ENCODE measurements at places on chromosomes 1 and 21.

GRCh38 chr1:174744886-174745285, 254.9 kb upstream of the CACYBP start:
- DNase-seq: no peak

DNA sequence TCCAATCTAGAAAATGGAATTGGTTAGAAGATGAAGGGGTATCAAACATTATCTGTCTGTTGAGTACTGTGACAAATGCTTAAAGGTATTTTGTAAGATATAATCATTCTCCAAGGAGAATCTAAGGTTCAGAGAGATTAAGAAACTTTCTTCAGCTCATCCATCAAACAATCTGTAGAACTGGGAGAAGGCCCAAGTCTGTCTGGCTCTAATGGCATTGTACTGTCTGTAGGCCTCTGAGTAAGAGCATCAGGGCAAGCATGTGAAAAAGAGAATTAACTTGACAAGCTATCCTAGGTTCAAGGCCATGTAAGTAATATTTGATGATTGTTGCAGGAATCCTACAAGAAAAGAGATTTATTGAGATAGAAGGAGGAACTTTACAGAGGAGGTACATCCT, 5.3 kb upstream of the FGGY start:
- no peak for DNase-seq

DNA sequence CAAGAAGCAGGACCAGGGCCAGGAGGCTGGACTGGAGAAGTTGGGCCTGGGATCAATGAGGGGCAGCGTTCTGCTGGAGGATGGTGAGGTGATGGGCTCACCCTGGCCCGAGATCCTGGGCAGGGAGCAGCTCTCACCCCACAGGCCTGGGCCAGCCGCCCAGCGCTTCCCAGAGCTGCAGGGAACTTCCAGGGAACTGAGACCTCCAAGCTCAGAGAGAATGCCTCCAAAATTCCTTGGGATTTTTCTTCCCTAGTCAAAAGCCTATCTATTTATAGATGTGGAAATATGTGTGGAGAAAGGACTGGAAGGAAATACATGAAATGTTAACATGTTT, 121.2 kb downstream of the SPSB1 start:
- DNase-seq: no peak

GRCh38 chr21:42460391-42461184, 35.4 kb downstream of the RSPH1 start:
- peak; percentile 24 for DNase-seq

DNA sequence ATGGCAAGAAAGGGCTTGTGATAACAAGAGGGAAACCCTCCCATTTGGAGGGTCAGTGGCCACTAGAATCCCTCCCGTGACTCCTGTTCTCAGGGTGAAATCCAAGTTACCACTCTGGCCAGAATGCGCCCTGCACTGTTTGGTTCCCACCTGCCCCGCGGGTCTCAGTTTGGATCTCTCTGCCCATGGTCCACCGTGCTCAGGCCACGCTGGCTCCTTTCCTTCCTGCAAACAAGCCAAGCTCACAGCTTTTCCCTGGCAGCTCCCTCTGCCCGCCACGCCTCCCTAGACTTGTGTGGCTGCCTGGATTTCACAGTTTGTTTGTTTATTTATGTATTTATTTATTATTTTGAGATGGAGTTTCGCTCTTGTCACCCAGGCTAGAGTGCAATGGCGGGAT, 179.5 kb upstream of the VAMP3 start:
- no peak for DNase-seq

DNA sequence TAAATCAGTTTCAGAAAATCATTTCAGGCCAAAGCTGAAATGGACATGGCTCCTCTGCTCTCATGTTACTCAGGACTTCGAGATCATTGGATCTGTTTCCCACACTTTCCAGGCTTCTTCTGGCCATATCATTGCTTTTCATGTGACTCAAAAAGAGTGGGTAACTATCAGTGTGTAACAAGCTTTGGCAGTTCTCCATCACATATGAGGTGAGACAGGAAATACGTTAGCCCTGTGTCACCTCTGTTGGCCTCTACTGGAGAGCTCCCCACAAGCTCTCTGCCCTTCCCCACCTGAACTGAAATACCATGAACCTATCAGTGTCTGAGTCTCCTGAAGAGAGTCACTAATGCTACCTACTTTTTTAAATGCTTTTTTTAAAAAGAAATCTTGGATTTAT, 128.2 kb downstream of the LBR start:
- no peak for DNase-seq

DNA sequence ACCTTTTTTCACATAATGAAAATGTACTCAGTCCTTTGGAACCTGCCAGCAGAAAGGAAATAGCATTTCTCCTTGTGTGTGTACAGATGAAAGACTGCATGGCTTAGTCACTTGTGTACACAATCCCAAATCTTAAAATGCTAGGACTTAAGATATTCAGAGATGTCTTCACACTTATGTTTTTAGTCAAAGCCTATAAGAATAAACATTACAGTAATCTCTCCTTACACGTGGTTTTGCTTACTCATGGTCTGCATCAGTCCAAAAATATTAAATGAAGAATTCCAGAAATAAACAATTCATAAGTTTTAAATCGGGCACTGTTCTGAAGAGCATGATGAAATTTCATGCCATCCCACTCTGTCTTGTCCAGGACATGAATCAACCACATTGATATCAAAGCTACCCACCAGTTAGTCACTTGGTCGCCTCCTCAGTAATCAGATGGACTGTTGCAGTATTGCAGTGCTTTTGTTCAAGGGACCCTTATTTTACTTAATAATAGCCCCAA, 75.7 kb upstream of the RRP15 start:
- DNase-seq: no peak

GRCh38 chr1:56045062-56045461, 534.3 kb downstream of the PLPP3 start:
- no peak for DNase-seq

- no peak for DNase-seq
Measured at GRCh38 chr1:62370594-62370993, 51.4 kb upstream of the KANK4 start.

GRCh38 chr21:20260124-20260523, 738.1 kb upstream of the NCAM2 start:
- no peak for DNase-seq

DNA sequence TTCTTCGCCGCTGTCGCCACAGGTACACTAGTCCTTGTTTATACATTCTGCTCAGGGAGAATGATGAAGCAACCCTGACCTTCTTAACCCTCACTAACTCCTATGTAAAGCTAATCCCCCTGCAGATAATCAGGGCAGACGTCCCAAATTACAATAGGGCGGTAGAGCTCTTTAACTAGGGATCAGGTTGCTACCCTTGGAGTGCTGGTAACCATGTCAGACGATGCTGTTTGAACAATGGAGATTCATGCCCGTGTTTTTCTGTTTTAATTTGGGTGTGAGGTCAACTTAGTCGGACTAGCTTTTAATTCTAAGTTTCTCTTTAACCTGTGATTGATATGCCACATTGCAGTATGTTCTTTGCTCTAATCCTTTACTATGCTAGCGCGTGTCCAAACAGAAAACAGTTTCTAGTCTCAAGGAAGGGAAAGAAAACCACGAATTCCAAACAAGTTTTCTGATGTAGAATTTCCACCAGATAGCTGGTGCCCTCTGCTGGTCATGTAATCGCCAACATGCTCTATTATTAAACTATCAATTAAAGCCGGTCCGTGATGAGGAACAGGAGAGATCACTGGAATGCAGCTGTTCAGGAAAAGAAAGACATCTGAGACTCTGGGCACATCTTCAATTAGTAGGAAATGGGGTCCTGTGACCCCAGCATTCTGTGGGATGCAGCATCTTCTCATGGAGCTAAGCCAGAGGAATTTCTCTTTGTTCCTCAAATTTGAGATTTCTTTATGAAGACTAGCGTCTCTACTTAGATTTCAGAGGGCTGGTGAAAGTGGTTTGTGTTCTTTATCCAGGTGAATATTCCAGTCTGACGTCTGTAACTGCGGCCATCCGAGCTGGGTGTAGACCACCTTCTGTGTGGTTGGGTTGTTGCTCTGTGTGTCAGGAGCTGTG, 18.3 kb upstream of the VAMP3 start:
- peak; percentile 44 for DNase-seq

DNA sequence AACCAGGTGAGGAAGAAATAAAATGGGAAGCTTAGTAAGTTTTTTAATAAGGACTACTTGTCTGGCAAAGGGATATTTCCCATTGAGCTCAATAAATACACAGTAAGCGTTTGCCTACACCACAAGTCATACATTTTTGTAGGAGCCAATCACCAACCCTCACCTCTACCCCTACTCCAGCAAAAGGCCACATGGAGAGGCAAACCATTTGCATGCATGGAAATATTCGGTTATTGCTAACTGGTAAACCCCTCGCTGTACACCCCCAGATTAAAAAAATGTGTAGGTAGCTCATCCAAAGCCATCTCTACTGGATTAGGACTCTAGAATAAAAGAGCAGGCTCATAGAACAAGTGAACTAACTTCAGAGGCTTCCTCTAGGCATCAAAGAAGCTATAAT, 21.1 kb downstream of the PDPN start:
- DNase-seq: no peak

DNA sequence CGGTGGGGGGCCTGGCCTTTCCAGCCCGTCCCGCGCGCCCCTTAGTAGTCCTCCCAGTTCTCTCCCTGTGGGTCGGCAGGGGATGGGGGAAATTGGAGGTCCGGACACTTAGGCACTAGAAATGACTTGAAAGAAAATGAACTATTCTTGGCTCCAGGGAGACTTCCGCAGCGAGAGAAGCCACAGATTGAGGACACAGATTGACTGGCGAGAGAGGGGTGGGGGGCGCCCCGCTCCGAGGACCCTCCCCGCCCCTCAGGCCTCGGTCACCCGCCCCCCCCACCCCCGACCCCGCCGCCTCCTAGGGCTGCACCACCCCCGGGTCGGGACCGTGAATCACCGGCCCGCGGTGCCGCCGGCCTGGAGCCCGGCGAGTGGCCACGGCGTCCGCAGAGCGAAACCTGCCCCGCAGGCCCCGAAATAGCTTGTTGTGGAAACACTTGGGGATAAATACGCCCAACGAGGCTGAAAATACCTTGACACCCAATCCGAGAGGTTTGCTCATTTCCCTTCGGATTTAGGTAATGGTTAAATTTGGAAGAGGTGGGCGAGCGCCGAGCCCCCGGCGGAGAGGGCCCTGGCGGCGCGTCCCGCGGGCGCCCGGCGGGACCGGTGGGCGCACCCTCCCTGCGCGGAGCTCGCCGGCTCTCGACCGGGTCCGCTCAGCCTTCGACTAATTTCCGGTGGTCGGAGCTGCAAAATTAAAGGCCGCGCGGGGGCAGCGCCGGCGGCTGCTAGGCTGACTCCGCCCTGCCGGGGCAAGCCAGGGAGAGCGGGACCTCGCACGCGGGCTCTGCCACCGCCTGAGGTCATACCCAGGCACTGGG, at the start of gene GFI1:
Gene GFI1, minus strand, starts transcription at position 675 of the 827 bp plus-strand sequence. CDS start 3,438 bp downstream, outside the sequence.
- DNase-seq: peak; percentile 70

GRCh38 chr1:246775531-246776385, 51.5 kb downstream of the SCCPDH start:
- no peak for DNase-seq

DNA sequence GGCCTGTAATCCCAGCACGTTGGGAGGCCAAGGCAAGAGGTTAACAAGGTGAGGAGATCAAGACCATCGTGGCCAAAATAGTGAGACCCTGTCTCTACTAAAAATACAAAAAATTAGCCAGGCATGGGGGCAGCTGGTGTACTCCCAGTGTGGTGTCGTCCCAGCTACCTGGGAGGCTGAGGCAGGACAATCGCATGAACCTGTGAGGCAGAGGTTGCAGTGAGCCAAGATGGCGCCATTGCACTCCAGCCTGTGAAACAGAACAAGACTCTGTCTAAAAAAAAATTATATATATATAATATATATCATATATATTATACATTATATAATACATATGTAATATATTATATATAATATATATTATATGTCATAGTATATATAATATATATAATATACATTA, 249.2 kb upstream of the TPTE start:
- no peak for DNase-seq

DNA sequence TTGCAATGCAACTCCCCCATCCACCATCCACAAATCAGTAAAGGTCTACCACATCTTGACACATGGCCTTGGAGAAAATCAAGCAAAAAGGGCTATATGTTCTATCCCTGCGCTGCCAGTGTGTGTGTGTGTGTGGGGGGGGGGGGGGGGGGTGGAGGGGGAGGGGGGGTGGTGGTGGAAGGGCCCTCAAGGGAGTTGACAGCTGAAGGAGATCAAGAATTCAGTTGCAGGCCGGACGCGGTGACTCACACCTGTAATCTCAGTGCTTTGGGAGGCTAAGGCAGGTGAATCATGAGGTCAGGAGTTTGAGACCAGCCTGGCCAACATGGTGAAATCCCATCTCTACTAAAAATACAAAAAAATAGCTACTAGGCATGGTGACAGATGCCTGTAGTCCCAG, 37.6 kb upstream of the CLIC4 start:
- no peak for DNase-seq

DNA sequence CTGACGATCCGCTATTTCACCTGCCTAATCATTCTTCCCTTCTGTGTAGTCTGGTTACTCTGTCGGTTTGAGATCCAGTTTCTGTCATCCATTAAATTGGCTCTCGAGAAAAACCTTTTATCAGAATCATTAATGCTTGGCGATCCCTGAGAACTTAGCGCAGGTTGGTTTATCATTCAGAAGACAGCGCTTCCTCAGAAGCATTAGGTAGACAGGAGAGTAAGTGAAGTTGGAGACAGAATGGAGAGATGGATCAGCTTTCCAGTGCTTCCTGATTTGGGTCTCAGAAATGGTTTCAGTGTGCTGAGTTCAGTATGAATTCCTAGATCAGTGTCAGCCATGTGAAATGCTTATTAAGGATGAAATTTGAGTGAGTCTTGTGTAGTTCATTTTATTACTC, 1.3 kb downstream of the USP1 start:
- DNase-seq: no peak

- peak; percentile 23 for DNase-seq
Measured at GRCh38 chr1:61083013-61083806, 849 bp downstream of the NFIA start.

- DNase-seq: no peak
Measured at GRCh38 chr1:938088-938683, 14.5 kb downstream of the SAMD11 start.

DNA sequence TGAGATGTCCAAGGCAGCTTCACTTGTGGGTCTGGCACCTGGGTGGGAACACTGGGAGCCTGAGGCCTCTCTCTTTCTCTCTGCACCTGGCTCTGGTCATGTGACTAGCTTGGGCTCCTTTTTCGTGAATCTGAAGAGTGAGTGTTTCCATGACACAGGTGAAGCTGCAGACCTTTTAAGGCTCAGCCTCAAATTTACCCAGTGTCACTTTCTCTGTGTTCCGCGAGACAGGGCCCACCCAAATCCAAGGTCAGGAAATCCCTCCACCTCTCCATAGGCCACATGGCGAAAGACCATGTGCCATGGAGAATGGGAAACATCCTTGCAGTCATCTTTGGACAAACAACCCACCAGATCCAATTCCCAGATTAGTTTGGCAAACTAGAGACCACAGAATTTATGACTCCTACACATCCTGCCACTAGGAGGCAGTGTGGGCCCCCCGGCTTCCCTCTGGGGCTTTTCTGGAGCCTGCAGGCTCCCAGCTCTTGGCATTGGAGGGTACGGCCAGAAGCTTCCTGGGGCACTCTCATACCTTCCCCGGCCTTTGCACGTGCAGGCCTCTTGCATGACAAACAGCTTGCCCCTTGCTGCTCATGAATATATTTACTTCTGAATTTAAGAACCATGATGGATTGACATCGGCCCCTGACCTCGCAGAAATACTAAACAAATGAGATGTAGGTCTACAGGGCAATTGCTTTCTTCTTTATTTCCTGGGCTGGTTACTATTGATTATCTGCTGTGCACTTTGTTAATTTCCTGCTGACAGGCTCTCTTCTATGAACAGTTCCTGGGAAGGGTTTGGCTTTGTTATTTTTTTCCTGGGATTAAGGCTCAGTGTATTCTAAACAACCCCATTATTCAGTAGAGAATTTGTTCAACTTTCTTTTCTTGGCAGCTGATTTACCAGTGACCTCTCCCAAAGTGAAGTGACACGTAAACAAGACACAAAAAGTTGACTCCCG, 180.7 kb downstream of the KAZN start:
- DNase-seq: peak; percentile 15
